Endothelial cell (in vitro differentiated cells): ENCODE measurements at places on chromosomes 2 and 18.

DNA sequence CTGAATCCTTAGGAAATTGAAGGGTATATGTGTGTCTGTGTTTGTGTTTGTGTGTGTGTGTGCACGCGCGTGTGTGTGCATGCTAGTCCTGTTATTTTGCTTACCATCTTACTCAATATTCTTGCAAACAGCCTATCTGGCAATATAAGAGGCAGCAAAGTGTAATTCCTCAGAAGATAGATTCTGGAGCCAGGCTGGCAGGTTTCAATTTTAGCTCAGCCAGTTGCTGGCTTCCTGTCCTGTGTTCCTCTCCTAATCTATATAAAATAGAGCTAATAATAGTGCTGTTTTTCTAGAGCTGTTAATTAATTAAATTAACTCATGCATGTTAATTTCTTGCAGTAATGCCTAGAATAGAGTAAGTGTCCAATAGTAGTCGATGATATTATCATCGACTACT lies 256.2 kb downstream of the PIK3C3 start:
- DNase-seq = no peak

- no peak for DNase-seq
Observed at GRCh38 chr2:215693193-215693998, 257.5 kb upstream of the FN1 start.

GRCh38 chr2:147628971-147629421 lies 215.8 kb upstream of the ACVR2A start:
- no peak for DNase-seq

- no peak for DNase-seq
Observed at GRCh38 chr2:120034027-120034426, 21.1 kb downstream of the EPB41L5 start.

DNA sequence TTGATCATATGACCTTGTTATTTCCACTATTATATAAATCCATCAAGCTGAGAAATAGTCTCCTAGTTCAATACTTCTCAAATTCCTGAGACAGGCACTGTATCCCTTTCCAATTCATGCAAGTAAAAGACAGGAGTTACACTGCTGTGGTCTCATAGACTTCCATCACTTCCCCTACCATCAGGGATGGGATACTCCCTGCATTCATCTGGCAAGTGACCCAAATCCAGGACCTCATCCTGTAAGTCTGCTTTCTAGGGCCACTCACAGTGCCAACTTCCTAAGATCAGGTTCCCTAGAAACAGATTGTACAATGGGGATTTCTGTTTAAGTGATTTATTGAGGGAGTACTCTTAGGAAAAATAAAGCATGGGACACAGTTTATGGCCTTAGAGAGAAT lies 424.0 kb upstream of the CDH7 start:
- DNase-seq = no peak

- DNase-seq = no peak
Observed at GRCh38 chr18:23861326-23861725, 153.2 kb upstream of the TTC39C start.
